Suppressor macrophage (primary cell): ENCODE measurements at places on chromosomes 13 and 19.
A peak's percentile ranks its signal among the peaks of the same experiment; 100 is the strongest.

- peak; percentile 95 for DNase-seq
Measured at GRCh38 chr19:50427997-50428425, 4.7 kb upstream of the MYBPC2 start.

DNA sequence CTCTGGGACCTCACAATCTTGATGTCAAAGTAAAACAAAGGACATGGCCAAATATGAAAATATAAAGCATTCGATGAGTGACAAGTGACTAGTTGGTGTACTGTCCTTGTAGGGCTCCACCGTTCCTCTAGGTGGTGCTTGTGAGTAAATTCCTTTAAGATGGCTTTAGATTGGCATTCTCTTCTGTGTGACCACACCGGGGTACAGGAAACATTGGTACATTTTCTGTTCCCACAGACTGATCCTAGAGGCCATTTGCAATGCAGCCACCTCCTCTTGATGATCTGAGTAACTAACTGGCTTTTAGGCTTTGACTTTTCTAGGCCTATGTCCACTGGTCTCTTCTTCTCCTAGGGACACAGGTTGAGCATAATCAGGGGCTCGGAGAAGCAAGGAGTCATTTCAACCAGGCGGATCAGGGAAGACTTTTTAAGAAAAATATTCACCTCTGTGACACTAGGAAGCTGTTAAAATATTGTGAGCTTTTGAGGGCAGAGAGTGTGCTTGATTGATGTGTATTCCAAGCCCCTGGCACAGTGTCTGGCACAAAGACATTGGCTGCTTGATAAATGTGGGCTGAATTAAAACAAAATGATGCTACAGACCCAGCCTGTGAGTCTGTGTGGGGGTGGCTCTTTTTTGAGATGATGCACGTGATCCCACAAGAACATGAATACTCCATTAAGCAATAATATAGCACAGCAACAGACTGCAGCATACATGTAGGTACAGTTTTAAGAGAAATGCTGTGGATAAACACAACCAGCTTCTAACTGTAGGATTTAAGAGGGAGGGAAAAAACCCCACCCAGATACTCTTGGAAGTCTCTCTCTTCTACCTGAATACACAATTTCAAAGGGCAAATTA is 21.0 kb downstream of the EPSTI1 start:
- peak; percentile 78 for DNase-seq

DNA sequence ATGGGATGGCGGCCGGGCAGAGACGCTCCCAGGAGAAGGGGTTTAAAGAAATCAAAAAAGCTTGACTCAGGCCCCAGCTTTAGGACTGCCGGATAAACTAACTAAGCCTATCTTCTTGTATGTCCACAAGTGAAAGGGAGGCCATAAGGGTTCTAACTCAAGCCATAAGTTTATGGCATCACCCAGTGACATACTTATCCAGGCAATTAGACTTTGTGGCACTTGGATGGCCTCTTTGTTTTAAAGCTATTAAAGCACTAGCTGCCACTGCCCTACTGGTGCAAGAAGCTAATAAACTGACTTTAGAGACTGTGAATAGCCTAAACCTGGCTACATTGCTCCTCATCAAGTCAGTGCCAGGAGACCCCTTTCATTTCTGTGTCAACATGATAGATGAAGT is 102.0 kb downstream of the ZNF429 start:
- DNase-seq, result no peak

GRCh38 chr19:14305706-14306105 is 75.5 kb upstream of the ADGRE5 start:
- DNase-seq, result no peak

GRCh38 chr13:66663711-66664110 is 566.4 kb downstream of the PCDH9 start:
- DNase-seq, result no peak

- DNase-seq, result no peak
Measured at GRCh38 chr13:21894091-21894490, 223.2 kb downstream of the FGF9 start.

- no peak for DNase-seq
Measured at GRCh38 chr13:39913339-39913738, 257.9 kb downstream of the COG6 start.

GRCh38 chr19:48716562-48717291 is 2.8 kb downstream of the MAMSTR start:
- no peak for DNase-seq

DNA sequence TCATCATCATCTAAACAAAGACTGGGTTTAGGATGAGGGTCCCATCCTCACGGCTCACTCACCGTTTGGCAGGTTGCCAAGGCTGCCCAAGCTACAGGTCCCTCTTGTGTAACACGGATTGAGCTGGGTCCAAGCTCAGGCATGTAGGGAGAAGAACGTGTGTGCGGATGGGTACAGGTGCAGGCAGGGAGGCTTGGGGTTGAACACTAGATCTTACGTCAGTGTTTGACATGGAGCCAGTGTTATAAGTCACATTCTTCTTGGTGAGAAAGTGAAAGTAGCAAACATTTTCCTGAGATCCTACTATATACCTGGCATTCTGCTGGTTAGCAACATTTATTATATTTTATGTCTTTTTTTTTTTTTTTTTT is 136.8 kb upstream of the RNF113B start:
- DNase-seq, result no peak

- DNase-seq, result no peak
Measured at GRCh38 chr13:69959046-69959445, 148.6 kb upstream of the ATXN8OS start.

- peak; percentile 76 for DNase-seq
Measured at GRCh38 chr13:40966298-40966697, 52.8 kb downstream of the ELF1 start.

- no peak for DNase-seq
Measured at GRCh38 chr13:25739376-25739775, 312.4 kb downstream of the SHISA2 start.

GRCh38 chr13:58004751-58005150 is 373.2 kb downstream of the PCDH17 start:
- no peak for DNase-seq

GRCh38 chr19:13817018-13817614 is 21.9 kb downstream of the ZSWIM4 start:
- no peak for DNase-seq

DNA sequence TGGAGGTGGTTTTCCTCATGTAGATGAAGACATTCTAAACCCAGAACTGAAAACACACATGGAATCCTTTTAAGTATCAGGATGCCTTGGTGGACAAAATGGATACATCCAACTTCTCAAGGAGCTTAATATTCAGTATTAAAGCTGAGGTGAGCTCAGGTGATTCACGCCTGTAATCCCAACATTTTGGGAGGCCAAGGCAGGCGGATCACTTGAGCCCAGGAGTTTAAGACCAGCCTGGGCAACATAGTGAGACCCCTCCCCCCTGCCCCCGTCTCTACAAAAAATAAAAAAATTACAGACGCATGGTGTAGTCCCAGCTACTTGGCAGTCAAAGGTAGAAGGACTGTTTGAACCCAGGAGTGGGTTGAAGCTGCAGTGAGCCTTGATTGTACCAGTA is 28.8 kb downstream of the DPRX start:
- no peak for DNase-seq
